ENCODE measurements at places on chromosomes 5 and 9. TPM values are rescaled to one million over a fixed set of nuclear protein-coding genes. Genes with fewer than 3 reads are reported as not detected.

The CLIC3 gene
- 3.1 TPM for total RNA-seq

The TCERG1 gene
- total RNA-seq: 54.3 TPM

The SLC36A2 gene
- not detected for total RNA-seq

The PCDHA7 gene
- under 0.01 TPM for total RNA-seq

The MYOT gene
- not detected for total RNA-seq

The PCDHB16 gene
- total RNA-seq: 0.13 TPM

The BTNL3 gene
- not detected for total RNA-seq

The FAM153A gene
- not detected for total RNA-seq

The PCDHGA2 gene
- 0.39 TPM for total RNA-seq

The TSLP gene
- total RNA-seq: 5.8 TPM

The TARS1 gene
- total RNA-seq: 96.9 TPM

The S100Z gene
- not detected for total RNA-seq

The ADGRD2 gene
- not detected for total RNA-seq

The CTSL gene
- total RNA-seq: 142 TPM

The MARCOL gene
- not detected for total RNA-seq

The FBN2 gene
- total RNA-seq: 95.8 TPM

The NSD1 gene
- 24.0 TPM for total RNA-seq

The GNA14 gene
- total RNA-seq: 0.40 TPM

The STING1 gene
- 45.4 TPM for total RNA-seq

The TERT gene
- not detected for total RNA-seq

The GRXCR2 gene
- not detected for total RNA-seq

The LMX1B gene
- total RNA-seq: not detected

The DNAI1 gene
- total RNA-seq: not detected

The ENTR1 gene
- total RNA-seq: 30.3 TPM

The PTPRD gene
- total RNA-seq: 65.2 TPM

The NME5 gene
- total RNA-seq: 1.7 TPM

The ENTPD8 gene
- total RNA-seq: not detected

The NMUR2 gene
- 0.24 TPM for total RNA-seq

The ROR2 gene
- total RNA-seq: 79.0 TPM

The LCN6 gene
- total RNA-seq: not detected

The TNFAIP8 gene
- 12.2 TPM for total RNA-seq

The IFNA1 gene
- total RNA-seq: not detected
